Liver (tissue), 10 donors: ENCODE measurements at places on chromosomes 3 and 15. TPM values are rescaled to one million over a fixed set of nuclear protein-coding genes. Genes with fewer than 3 reads are reported as not detected.

The SOX14 gene
- not detected for total RNA-seq

The TMEM87A gene
- total RNA-seq = 26.2 TPM

The CADPS gene
- total RNA-seq = 0.17 TPM

The H1-8 gene
- total RNA-seq = not detected

The TP53BP1 gene
- 12.0 TPM for total RNA-seq

The SEMA5B gene
- 0.25 TPM for total RNA-seq

The APEH gene
- 94.1 TPM for total RNA-seq

The ATP13A5 gene
- total RNA-seq = not detected

The INAFM2 gene
- 4.8 TPM for total RNA-seq

The DAZL gene
- total RNA-seq = not detected

The COL8A1 gene
- 0.14 TPM for total RNA-seq

The IGSF10 gene
- total RNA-seq = 1.6 TPM

The SPINK8 gene
- not detected for total RNA-seq

The FANCD2OS gene
- not detected for total RNA-seq

The SLC22A13 gene
- total RNA-seq = 0.14 TPM

The CKMT1B gene
- total RNA-seq = 0.37 TPM

The NEK11 gene
- 0.84 TPM for total RNA-seq

The DPH6 gene
- total RNA-seq = 14.3 TPM

The SI gene
- total RNA-seq = not detected

The ERC2 gene
- 0.25 TPM for total RNA-seq

The DZIP3 gene
- 2.6 TPM for total RNA-seq

The MOBP gene
- total RNA-seq = not detected

The OR5K2 gene
- total RNA-seq = not detected

The CERS3 gene
- total RNA-seq = not detected

The GOLGA6B gene
- 0.05 TPM for total RNA-seq

The PLSCR5 gene
- not detected for total RNA-seq

The DPPA2 gene
- total RNA-seq = not detected

The FOXB1 gene
- not detected for total RNA-seq

The ARPIN gene
- 3.9 TPM for total RNA-seq

The TRPM7 gene
- 81.1 TPM for total RNA-seq

The MRAS gene
- 1.6 TPM for total RNA-seq

The ZDHHC19 gene
- 0.59 TPM for total RNA-seq

The FMN1 gene
- 5.4 TPM for total RNA-seq

The PRRT3 gene
- total RNA-seq = 0.25 TPM

The CLDN11 gene
- 3.3 TPM for total RNA-seq

The MITF gene
- 2.9 TPM for total RNA-seq

The SERINC4 gene
- not detected for total RNA-seq

The HRH1 gene
- 1.3 TPM for total RNA-seq
